ENCODE measurements at places on chromosomes 6 and 20.

DNA sequence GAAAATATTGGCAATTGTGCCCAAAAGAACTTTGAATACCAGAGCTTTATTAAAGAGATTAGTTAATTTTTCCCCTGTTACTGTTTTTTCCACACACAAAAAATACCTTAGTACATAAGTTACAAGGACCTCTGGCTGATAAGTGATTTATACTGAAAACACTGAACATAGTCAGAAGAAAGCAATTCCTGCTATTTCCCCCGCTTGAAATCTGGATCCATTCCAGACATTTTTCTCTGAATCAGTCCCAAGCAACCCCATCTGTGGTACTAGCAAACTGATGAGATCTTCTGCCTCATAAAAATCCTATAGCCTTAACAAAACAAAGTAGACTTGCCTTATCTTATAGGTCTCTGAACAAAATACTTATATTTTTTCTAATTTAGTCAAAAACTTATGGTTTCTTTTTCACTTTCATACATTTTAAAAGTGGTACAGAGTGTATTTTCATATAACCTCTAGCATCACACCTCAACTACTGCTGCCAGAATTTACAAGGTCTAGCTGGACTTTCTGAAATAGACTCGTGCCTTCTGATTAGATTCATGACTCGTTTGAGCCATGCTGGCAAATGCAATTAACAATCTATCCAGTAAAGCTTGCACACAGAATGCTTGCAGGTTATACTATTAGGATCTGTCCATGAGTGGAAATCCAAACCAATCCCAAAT is 111.9 kb downstream of the TBX18 start:
- no peak for DNase-seq

DNA sequence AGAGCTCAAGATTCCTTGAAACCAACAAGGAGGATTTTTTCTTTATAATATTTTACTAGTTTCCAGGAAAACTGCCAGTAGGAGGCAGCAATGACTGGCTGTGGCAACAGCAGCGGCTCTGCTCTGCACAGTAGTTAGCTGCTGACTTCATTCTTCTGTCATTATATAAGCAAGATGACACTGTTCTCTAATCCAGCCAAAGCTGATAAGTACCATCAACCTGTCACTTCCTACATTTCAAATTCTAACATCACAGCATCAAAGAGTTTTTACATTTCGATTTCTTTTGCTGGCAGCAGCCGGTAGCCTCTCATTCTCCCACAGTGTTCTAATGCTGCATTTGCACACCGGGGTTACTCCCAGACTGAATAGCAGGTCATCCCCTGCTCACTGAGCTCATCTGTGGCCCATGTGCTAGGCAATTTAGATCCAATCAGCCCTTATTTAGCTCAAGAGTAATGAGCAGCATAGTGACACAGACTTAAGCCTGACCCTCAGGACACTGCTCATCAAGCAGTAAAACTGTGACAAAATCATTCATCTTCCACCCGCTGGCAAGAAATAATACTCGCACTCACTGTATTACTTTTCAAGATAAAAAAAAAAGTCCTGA is 67.8 kb downstream of the MMS22L start:
- peak; percentile 26 for DNase-seq

GRCh38 chr6:13548500-13549210 is 25.7 kb upstream of the SIRT5 start:
- DNase-seq = no peak

GRCh38 chr20:56322681-56323080 is 36.1 kb upstream of the FAM210B start:
- DNase-seq = no peak

DNA sequence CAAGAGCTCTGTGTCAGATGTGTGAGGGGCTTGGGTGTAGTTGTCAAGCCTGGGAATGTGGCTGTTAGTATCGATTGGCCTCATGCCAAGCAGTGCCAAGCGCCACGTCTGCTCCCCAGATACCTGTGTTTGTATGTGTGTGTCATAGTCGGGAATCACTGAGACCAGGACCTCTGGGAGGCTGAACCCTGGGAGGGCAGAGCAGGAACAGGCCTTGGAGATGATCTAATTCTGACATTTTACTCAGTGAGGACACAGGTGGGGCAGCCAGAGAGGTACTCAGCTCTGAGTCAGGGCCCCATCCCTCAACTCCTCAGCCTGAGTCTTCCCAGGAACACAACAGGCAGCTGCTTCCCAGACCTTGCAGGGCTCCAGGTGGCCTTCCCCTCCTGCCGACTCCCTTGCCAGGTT is 51.2 kb upstream of the FANCE start:
- DNase-seq = peak; percentile 47
